ENCODE measurements at places on chromosomes 2 and 18.

- no peak for DNase-seq
These were observed 135.5 kb upstream of the CAB39 start for GRCh38 chr2:230577114-230577513.

DNA sequence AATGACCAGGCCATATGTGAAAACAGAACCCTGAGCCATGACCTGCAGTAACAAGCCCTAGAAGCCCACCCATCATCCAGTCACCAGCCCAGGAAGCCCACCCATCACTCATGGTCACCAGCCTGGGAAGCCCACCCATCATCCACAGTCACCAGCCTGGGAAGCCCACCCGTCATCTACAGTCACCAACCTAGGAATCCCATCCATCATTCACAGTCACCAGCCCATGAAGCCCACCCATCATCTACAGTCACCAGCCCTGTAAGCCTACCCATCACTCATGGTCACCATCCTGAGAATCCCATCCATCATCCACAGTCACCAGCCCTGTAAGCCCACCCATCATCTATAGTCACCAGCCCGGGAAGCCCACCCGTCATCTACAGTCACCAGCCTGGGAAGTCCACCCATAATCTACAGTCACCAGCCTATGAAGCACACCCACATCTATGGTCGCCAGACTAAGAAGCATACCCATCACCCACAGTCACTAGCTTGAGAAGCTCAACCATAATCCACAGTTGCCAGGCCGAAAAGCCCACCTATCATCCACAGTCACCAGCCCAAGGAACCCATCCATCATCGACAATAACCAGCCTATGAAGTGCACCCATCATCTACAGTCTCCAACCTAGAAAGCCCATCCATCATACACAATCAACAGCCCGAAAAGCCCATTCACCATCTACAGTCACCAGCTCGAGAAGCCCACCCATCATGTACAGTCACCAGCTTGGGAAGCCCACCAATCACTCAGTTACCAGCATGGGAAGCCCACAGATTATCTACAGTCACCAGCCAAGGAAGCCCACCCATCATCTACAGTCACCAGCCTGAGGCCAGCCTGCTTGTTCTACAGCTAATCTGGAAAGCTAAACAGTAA is 91.9 kb downstream of the TWIST2 start:
- no peak for DNase-seq

DNA sequence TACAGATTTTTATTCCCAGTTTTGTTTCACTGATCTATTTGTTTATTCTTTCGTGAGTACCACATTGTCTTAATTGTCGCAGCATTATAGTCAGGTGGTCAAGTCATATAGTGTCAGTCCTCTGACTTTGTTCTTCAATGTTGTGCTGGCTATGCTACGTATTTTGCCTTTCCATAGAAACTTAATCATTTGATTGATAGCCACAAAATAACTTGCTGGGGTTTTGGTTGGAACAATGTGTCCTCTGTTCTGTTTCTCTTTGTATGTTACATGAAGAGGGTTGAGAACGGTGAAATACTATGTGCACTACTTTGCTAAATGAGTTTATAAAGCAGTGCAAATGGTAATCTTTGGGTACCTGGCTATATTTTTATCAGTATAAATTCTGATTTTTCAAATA is 64.9 kb upstream of the TTC27 start:
- no peak for DNase-seq

DNA sequence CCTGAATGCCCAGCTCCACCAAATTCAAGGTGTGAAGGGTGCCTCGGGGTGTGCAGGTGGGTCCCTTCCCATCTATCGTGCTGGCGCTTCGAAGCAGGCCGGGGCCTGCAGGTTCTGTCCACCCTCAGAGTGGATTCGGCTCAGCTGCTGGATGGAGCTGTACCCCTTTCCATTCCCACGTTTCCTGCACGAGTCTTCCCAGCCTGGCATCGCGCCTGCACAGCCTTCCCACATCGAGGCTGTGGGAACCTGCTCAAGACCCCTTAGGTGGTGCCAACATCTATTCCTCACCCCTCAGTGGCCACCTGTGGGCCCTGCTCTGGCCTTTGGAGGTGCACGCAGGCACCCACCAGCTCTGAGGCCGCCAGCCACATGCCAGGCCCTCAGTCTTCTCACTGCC is 65.7 kb downstream of the PDCL3 start:
- DNase-seq = no peak

DNA sequence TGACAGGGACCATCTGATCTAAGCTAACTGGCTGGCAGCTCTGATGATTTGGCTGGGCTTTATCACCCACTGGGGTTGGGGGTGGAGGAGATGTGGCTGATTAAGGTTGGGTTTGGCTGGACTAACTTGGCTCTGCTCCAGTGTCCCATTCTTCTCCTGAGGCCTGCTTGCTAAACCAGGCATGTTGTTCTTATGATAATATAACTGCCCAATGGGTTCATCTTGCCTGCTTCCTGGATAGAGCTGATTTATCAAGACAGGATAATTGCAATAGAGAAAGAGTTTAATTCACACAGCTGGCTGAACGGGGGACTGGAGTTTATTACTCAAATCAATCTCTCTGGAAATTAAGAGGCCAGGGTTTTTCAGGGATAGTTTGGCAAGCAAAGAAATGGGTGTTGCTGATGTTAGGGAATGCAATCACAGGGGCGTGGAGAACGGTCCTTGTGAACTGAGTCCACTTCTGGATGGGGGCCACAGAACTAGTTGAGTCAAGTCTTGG is 150.4 kb downstream of the PTH2R start:
- peak; percentile 0 for DNase-seq

DNA sequence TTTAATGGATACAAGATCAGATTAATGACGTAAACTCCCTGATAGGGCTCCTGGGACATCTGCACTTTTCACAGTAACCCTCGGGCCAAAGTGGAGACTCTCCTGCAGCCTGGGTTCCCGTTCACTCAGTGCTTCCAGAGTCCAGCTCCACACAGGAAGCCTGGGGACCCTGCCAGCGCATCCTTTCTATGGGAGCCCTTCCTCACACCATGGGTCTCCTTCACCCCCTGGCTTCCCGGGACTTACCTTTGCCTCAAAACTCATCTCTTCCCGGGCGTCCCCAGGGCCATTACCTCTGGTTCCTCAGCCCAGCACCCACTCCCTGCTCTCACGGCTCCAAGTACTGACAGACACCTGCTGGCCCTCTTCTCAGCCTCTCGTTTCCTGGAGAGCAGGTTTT is 40.7 kb upstream of the KLF11 start:
- no peak for DNase-seq

- no peak for DNase-seq
These were observed 86.7 kb downstream of the GALNT14 start for GRCh38 chr2:31051258-31052140.

DNA sequence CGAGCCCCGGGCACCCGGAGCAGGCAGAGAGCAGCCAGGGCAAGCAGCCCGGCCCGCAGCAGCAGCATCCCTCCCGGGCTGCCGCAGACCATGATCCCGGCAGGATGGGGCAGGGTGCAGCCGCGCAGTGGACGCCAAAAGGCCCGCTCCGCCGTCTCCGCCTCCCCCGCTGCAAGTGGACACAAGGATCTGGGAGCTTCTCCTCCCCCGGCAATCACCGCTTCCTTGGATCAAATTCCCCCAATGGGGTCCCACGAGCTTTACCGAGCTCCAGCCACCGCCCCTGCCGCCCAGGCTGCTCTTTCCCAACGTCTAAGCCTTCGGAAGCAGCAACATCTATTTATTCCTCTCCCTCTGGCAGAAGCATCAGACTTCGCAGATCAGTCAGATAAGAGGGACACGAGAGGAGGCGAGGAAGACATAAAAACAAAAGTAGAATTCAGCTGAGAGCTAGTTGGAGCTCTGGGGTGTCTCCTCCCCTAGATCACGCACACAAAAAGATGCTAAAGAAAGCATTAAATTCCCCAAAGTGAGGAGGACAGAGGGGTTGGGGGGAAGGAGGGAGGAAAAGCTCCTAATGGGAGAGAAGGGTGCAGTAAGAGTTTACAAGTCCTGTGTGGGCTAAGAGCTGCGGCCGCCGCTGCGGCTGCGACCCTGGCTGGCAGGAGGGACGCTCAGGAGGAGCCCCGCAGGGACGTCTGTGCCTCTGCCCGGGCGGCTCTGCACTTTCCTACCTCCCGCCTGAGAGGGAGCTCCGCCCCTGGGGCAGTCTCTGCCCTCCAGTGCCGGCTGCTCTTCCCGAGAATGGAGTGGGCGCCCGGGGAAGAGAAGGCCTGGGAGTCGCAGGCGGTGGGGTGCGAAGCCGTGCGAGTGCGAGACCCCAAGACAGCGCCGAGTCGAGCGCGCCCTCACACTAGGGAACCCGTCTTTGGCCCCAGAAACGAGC is at the start of gene FRZB:
TSS of gene FRZB (minus strand) at position 177 of the 946 bp plus-strand sequence. CDS start at position 92, 85 bp downstream.
- no peak for DNase-seq

DNA sequence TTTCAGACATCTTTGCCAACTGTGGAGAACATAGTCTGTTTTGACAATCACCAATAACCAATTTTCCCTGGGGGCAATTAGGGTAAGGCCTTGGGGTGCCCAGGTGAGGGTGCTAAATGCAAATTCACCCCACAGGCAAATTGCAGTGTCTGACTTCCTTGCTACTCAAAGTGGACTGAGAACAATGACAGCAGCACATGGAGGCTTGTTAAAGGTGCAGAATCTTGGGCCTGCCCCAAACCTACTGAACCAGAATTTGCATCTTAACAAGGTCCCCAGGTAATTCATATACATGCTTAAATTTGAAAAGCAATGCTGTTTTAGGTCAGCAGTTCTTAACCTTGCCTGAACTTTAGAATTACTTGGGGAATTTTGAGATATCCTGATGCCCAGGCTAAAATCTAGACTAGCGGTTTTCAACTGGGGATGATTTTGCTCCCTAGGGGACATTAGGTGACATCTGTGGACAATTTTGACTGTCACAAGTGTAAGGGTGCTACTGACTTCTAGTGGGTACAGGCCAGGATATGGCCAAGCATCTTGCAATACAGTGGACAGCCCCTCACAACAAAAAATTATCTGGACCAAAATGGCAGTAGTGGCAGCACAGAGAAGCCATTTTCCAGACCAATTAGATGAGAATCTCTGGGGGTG is 80.2 kb upstream of the GCFC2 start:
- no peak for DNase-seq

- no peak for DNase-seq
These were observed 870.8 kb upstream of the ID2 start for GRCh38 chr2:7811073-7811472.

DNA sequence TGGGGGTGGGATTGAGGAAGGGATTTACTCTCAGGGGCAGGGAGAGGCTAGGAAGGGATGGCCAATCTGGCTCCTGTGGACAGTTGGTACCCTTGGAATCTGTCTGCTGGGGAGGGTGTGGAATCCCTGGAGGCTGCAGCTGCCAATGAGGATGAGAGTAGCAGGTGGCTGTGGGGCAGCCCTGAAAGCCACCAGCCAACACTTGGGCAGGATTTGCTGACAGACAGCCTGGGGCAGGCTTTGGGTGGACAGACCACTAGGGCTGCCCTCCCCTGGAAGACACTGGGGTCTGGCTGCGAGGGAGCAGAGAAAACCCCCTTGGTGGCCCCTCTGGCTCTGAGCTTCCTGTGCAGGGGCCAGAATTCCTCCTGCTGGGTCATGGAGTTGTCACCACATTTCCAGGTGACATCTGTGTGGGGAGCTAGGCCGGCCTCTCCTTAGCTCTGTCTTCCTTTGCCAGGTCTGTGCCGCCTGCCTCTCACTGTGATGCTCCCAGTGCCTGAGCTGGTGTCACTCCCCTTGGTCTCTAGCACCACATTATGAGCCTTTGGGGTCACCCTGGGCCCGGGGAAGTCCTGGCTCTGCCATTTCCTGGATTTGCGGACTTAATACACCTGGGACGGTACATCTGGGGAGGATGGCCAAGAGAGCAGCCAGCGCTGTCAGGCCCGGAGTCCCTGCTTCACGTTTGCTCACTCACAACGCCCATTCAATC is 13.4 kb upstream of the ARHGEF4 start:
- no peak for DNase-seq

DNA sequence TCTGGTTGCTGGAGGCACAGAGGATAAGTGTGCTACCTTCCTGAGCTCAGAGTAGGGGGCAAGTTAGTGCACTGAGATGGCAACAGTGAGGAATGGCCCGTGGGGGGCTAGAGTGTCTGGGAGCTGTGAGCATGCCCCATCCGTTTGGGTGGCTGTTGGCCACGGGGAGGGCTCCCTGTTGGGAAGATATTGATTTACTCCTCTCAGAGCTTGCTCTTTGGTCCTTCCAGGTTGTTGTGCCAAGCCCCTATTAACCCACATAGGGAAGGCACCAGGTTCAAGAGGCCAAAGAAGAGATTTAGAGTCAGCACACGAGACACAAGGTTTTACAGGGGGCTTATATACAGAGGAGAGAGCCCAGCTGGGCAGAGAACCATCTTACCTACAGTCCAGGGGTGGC is 318.8 kb downstream of the TSN start:
- no peak for DNase-seq

DNA sequence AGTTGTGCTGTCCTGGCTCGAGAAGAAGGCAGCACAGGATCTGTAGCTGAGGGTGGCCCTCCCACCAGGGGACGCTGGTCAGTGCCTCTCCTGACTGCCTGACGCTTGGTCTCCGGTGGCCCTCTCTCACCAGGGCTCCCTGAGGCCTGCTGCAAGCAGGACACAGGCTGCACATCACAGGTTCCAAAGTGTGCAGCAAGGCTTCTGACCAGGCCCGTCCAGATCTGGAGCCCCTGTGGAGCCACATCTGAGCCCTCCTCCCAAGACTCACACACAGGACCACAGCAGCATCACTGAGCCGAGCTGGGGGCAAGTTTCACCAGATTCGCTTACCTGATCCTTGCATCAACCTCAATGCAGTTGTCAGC is 12.1 kb downstream of the AMER3 start:
- DNase-seq = no peak

DNA sequence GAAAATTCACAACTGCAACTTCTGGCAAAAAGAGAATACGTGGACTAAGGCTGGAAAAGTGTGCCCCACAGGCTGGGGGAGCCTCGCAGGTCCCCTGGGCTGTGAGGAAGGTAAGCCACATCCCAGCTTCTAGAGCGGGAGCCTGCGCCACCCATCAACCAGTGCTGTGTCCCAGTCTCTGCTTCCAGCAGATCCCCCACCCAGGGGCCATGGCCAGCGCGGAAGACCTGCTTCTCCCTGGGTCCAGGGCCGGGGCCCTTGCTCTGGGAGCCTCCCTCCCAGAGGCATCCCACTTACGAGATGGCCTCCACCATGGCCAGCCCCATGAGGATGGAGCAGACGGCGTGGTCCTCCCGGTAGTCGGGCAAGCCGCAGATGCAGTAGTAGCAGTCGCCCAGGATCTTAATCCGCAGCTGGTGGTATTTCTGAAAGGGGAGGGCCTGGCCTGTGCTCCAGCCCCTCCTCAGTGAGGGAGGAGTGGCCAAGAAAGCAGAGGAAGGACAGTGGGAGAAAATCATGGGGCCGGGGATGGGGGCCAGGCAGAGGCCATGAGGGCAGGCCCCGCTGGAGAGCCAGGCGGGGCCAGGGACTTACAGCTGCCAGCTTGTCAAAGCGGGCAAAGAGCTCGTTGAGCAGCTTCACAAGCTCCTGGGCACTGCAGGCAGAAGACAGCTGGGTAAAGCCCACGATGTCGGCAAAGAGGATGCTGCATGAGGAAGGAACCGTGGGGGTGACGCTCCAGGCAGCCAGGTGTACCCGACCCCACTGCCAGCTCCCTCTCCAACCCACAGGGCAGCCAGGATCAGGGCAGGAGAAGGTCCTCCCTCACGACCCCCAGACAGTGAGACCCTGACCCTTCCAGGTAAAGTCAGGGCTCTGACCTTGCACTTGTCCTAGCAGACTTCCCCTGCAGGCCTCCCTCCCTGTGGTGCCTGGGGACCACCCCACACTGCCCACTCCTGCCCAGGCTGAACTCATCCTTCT is 48.0 kb downstream of the CENPO start:
- DNase-seq = no peak

- DNase-seq = no peak
These were observed 59.2 kb downstream of the LRRC30 start for GRCh38 chr18:7290077-7290476.
